A549 treated with CORT108297 at 1 μM for 4 hours (cell line): ENCODE measurements at places on chromosomes 16 and 17. TPM values are rescaled to one million over a fixed set of nuclear protein-coding genes. Genes with fewer than 3 reads are reported as not detected.

Gene SLC6A2
- total RNA-seq: 0.03 to 0.08 TPM (median 0.04 TPM) in 3 of 5 replicates, not detected in the others

Gene RNU2-1
- not detected in 5 replicates for total RNA-seq

Gene CCL15
- not detected in 5 replicates for total RNA-seq

Gene NFE2L1
- total RNA-seq: 98.3 to 121 TPM (median 115 TPM) in 5 replicates

Gene PLD6
- 5.5 to 7.9 TPM (median 7.3 TPM) in 5 replicates for total RNA-seq
